ENCODE measurements at places on chromosomes 13 and 19. TPM values are rescaled to one million over a fixed set of nuclear protein-coding genes. Genes with fewer than 3 reads are reported as not detected.

DNA sequence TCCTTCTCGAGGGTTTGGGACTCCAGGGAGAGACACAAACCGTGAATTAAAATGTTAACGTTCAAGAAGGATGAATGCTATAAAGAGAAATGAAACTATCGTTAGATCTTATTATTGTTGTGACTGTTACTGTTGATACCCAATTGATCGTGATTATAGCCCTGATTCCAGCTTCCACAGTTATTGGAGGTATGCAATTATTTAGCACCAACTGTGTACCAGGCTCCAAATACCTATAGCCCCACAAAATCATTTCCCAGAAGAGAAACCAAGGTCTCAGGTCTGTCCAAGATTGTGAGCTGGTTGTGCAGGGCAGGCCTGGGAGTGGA, 30.1 kb upstream of the NFIC start:
- DNase-seq = no peak

DNA sequence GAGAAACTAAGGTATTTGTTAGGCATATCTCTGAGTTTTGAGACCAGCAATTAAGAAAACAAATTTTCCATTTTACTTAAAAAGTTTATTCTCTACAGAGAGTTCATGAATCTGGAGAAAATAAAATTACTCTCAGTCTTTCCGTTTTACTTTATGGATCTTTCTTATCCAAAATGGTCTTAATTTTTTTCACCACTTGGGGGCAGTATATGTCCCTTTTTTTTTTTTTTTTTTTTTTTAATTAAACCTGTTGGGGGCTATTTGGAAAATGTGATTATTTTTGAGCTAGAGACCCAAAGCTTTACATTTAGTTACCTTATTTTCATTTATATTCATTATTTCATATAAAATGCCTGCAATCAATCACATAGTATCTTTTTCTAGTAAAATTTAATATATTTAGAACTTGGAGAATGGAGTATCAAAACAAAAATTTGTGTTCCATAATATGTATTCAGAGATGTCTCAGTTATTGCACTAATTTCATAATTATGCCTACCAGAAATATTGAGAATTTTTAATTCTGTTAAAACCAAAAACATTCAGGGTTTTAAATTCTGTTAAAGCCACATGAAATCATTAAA, 27.1 kb downstream of the PIBF1 start:
- no peak for DNase-seq

GRCh38 chr19:50268041-50268440, 61.1 kb downstream of the KCNC3 start:
- no peak for DNase-seq

GRCh38 chr19:38975214-38975860, at the start of gene FBXO17:
Gene FBXO17 (minus strand): TSS chr19:38975742. CDS start chr19:38950319, 25,423 bp downstream.
- DNase-seq = peak; percentile 49

SYDE1 gene
- 0.71 TPM for total RNA-seq

APOC4 gene
- not detected for total RNA-seq

CLDN10 gene
- total RNA-seq = 8.3 TPM

DNA sequence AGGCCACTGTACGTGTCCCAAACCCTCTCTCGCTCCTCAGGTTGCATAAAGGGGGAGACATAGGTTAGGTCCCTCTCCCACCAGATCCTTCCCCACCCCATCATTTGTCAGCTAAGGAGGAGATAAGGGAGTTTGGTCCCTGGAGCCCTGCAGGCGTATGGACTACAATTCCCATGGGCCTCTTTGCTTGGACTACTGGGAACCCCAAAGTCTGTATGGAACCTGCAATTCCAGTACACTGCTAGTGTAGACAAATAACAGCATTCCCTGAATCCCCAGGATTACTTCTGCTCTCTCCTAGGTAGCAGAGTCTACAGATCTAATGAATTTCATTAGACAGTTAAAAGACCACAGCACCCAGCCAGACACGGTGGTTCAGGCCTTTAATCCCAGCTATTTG, 16.0 kb upstream of the HSD17B14 start:
- DNase-seq = no peak

CCDC194 gene
- not detected for total RNA-seq

DNA sequence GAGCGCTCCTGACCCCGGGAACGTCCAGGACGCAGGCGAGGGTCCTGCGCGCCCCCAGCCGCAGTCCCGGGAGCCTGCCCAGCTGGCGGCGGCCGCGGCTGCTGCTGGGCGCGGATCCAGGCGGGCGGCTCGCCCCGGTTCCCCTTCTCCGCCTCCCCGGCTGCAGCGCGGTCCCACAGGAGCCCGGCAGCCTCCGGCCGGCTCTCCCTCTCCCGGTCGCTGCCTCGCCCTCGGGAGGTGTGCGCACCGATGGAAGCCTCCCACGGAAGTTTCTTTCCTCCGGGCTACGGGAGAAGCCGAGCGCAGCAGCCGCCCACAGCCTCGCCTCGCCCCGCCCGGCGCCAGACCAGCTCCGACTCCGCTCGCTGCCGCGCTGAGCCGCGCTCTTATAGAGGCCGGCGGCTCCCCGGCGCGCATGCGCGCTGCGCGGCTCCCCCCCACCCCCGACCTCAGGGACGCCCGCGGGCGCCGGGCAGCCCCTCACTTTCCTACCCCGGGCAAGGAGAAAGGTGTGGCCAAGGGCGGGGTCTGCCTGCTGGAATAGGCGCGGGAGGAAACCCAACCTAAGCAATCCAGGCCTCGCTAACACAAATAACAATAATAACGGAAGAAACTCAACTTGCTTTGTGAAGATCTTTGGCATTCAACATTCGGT, at the start of gene SHISA2:
SHISA2 (minus strand) TSS at position 360 of the 655 bp plus-strand sequence. CDS start 1,041 bp downstream, outside the sequence.
- peak; percentile 60 for DNase-seq

ZNF554 gene
- 5.8 TPM for total RNA-seq

DNA sequence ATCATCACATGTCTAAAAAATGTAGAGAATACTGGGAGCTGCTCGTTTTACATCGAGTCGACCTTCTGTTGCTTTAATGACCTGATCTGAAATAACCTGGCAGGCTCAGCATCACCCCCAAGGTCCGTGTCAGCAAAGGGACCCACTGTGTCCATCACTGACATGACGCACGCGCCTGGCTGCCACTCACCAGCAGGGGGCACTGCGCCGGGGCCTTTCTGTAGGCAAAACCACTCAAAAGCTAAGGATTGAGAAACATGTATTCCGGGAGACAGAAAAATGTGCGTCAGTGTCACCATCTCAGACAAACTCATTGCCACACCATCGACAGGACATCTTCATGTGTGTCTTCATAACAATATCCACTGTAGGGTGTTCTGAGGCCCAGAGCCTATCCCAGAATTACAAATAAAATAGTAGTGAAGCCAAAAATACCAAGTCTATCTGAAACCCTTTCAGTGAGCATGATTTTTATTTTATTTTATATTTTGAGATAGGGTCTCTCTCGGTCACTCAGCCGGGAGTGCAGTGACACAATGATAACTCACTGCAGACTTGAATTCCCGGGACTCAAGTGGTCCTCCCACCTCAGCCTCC, 130.3 kb upstream of the LSM14A start:
- DNase-seq = peak; percentile 90

DNA sequence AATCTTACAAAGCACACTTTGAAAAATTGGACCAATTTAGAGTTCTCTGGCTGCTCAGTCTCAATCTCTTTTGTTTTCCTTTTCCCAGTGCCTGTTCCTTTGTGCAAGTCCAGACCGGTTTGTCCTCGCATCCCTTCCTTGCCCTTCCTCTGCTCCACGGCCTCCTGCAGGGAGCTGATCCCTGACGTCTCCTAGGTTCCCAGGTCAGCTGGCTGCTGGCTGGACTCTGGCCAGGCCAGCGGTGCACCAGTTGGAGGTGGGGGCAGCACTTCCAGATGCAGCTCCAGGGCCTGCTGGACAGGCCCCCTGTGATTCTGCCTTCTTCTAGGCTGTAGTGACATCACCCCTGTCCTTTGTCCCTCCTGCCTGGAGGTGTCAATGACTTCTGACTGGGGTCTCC, 44.0 kb upstream of the KPNA3 start:
- DNase-seq = no peak

GRCh38 chr19:38506723-38507550, 73.4 kb downstream of the RYR1 start:
- peak; percentile 65 for DNase-seq

DNA sequence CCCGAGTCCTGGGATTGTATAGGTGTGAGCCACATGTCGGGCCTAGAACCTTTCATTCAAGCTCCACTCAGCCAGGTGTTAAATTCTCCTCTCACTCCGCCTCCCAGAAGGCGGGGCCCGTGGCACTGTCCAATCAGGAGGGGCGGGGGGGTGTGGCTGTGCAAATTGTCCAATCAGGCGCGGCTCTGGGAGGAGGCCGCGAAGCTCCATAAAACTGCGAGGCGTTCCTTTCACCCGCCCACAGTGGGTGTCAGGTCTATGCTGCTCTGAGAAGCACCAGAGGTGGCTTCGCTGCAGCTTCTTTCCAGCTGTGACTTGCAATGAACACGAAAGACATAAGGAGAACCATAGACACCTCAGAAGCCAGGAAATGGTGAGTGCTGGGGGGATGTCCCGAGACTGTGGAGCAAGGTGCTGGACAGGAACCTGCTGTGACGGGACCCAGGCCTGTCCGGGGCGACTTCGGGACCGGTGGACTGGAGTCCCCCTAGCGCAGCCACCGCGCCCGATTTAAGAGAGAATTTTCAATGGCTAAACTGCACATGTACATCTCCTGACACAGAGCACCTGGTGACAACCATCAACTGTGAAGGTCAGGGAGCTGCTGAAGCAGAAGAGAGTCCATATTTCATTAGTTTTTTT, 3.0 kb upstream of the ZNF136 start:
- no peak for DNase-seq

DNA sequence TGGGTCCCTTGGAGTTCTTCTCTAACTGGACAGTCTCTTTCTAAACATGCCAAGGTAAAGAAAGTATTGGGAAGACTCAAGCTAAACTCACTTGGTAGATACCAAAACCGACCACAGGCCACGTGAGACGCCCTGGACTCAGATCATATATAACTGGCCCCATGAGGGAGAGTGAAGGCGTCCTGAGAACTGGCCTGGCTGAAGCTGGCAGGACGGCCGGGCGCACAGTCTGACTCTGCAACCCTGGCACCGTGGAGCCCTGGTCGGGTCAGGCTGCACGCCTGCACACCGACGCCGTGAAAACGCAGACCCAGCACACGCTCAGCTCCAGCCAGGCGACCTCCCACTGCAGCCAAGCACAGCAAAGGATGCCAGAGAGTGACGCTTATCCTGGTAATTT, 122.5 kb upstream of the SPACA7 start:
- no peak for DNase-seq

DNA sequence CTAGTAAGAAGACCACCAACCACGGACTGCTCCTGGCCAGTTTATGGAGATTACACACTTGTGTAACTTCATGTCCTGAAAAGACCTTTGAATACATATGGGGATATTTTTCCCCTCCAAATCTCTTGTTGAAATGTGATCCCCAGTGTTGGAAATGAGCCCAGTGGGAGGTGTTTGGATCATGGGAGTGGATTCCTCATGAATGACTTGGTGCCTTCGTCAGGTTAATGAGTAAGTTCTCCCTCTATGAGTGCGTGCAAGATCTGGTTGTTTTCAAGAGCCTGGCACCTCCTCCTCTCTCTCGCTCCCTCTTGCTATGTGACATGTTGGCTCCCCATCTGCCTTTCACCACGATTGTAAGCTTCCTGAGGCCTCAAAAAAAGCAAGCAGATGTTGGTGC, 769.0 kb upstream of the SLITRK1 start:
- DNase-seq = no peak

- DNase-seq = no peak
These were observed 5.5 kb downstream of the ACTMAP start for GRCh38 chr19:40744554-40745401.

PRKCG gene
- total RNA-seq = 33.1 TPM

DACH1 gene
- total RNA-seq = 110 TPM

GRCh38 chr13:20363603-20364002, 131.5 kb upstream of the GJB6 start:
- no peak for DNase-seq

- DNase-seq = no peak
These were observed 2.0 kb downstream of the NAA16 start for GRCh38 chr13:41313117-41313516.

- no peak for DNase-seq
These were observed 15.1 kb downstream of the SMG9 start for GRCh38 chr19:43739439-43740235.

PEAK3 gene
- not detected for total RNA-seq

PCDH17 gene
- 51.8 TPM for total RNA-seq

DNA sequence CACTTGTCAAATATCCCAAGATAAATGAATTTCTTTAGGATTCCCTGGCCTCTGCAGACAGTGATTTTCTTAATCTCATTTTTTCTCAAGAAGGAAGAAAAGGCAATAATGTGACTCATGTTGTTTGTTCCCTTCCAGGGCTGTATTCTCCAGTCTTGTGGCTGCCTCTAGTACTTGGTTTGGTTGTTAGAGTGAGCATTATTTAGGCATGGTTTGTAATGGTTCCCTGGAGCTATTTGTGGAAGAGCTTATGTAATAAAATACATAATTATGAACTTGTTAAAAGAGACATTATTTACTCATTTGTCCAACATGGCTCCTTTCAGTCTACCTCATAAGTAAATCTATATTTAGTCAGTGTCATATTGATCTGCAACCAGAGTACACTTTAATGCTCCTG, 270.4 kb downstream of the DCT start:
- no peak for DNase-seq

- no peak for DNase-seq
These were observed 99.6 kb downstream of the SUCLA2 start for GRCh38 chr13:47901441-47901840.

PSG7 gene
- not detected for total RNA-seq

GRCh38 chr19:29636553-29637360, 28.5 kb upstream of the PLEKHF1 start:
- no peak for DNase-seq

APBA3 gene
- 23.3 TPM for total RNA-seq

DNA sequence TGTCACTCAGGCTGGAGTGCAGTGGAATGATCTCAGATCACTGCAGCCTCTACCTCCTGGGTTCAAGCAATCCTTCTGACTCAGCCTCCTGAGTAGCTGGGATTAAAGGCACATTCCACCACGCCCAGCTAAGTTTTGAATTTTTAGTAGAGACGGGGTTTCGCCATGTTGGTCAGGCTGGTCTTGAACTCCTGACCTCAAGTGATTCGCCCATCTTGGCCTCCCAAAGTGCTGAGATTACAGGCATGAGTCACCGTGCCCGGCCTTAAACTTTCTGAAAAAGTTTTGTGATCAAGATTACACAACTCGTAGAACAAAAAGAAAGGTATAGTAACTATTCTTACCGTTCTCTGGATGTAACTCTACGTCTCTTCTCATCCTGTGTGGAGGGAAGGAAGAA, 21.2 kb downstream of the DNMT1 start:
- DNase-seq = no peak

- DNase-seq = no peak
These were observed 247.9 kb downstream of the MYO16 start for GRCh38 chr13:108877300-108877699.

DNA sequence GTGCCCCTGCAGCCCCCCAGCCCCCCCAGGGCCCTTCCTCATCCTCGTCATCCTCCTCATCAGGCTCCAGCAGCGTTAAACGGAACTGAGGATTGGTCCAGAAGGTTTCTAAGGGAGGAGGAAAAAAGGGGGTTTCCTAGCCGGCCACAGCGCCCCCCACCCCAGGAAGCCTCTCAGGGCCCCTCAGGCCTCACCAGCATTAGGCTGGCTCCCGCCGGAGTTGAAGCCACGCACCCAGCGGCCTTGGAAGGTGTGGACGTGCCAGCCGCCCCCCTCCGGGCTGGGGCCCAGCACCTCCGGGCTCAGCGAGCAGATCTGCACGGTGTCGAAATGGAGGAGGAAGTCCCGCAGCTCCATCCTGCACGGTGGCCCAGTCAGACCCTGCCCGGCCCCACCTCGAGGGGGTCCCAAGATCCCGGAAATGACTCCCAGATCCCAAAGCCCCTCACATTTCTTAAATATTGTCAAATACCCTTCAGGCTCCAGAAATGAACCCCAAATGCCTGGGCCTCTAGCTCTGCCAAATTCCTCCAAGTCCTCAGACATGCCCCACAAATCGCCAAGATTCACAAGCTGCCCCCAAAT, 6.9 kb downstream of the CAPN12 start:
- no peak for DNase-seq

PLK5 gene
- total RNA-seq = 0.69 TPM

Data from glutamatergic neuron (in vitro differentiated cells).